ENCODE measurements at places on chromosomes 1 and 21.

DNA sequence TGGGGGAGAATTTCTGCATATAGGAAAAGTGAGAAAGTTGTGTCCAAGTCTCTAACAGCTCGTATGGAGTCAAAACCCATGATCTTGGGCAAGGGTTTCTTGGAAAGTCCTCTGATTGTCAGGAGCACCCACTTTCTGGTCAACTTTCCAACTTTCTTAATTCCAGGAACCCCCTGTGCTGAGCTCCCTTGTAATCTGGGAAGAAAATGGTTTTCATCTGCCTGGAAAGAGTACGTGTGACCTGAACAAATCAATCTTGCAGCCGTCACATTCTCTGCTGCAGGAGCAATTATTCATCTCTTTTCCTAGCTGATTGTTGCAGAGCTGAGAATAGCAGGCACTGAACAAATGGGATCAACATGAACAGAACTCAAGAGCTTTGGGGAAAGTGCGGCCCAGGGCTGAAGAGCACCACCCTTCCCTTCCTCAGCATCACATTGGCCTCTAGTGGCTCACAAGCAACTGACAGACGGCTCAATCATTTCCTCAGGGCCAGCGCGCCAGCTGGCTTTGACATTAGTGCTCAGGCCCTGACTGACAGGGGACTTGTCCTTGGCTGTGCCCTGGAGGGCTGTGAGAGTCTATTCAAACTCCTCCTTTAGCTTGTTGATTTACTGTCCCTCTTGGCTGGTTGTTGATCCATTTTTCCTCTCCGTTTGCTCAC is 295.2 kb downstream of the HLX start:
- DNase-seq, result no peak

DNA sequence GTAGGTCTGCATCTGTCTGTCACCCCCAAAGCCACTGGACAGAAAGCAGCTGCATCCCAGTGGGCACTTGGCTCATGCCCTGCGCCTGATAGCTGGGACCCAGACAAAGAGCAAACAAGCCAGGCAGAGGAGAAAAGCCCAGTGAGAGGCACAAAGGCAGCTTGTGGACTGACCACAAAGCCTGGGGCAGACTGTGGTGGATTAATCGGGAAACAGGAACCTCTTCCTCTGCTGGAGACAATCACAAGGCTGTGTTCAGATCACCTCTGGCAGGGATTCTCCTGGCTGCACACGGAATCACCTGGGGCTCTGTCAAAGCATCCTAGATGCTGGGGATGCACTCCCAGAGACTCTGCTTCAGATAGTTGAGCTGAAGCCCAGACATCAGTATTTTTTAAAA is 15.2 kb upstream of the GJB5 start:
- DNase-seq, result no peak

GRCh38 chr1:173418107-173418985 is 58.8 kb upstream of the PRDX6 start:
- no peak for DNase-seq

DNA sequence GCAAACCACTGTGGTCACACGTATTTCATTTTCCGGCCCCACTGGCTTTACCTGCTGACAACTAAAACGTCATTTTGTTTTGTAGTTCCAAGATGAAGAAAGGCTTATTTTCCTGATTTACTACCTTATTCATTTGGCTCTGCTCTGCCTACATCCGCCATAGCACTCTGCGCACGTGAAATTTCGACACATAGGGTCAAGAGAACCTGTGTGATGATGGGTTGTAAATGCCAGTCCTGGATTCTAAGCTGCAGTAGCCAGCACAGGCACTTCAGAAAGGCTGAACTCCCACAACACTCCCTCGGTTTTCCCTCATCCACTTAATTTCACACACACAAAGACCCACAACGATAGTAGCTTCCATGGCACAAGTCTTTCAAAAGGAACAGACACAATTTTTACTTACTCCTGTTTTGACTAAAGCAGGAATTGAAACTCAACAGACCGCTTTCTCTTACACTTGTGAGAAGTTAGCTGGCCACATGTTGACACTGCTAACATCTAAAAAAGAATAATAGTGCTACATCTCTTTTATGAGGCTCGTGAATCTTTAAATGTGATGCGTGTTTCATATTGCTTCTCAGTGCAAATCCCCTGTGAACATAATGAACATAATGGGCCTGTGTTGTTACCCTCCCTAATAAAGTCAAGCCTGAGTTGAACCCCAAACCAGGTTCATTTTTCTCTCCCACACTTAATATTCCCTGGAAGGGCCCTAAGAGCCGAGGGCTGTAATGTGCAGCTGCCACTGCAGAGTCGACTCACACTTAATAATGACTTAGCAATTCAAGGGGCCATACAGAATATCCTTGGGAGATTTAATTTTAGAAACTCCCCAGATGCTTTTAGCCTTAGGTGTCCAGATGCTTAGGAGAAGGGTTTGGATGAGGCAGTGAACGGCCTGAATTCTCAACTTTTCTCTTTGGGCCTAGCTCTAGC is 1.5 kb upstream of the RUNX1 start:
- DNase-seq, result no peak

DNA sequence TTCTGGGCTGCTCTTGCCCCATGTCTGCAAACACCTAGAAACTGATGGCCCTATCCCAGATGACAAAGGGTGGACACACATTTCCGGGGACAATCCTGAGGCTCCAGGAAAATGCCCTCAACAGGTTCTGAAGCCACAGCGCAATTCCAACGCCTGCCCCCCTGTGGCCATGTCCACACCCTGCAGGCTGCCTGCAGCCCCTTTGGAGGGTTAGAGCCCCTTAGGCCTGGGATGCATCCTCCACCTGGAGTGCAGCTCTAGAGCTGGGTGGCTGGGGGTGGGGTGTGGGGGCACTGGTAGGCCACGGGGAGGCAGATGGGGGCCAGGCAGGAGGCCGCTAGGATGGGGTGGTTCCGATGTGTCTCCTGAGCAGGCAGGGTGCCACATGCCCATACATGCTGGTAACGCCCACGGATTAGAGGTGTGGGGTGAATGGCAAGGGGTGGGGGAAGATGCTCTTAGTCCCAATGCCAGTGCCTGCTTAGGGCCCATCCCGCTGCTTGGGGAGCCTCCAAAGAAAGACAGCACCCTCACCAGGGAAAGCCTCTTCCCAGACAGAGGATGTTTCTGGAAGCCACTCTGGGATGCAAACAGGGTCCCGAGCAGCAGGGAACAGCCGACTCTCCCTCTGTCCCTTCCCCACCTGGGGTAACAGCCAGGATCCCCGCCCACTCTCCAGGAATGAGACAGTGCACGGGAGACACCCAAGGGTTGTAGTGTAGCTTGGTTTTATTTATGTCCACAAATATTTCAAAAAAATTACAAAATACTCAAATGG is 34.0 kb downstream of the SLC45A1 start:
- no peak for DNase-seq

DNA sequence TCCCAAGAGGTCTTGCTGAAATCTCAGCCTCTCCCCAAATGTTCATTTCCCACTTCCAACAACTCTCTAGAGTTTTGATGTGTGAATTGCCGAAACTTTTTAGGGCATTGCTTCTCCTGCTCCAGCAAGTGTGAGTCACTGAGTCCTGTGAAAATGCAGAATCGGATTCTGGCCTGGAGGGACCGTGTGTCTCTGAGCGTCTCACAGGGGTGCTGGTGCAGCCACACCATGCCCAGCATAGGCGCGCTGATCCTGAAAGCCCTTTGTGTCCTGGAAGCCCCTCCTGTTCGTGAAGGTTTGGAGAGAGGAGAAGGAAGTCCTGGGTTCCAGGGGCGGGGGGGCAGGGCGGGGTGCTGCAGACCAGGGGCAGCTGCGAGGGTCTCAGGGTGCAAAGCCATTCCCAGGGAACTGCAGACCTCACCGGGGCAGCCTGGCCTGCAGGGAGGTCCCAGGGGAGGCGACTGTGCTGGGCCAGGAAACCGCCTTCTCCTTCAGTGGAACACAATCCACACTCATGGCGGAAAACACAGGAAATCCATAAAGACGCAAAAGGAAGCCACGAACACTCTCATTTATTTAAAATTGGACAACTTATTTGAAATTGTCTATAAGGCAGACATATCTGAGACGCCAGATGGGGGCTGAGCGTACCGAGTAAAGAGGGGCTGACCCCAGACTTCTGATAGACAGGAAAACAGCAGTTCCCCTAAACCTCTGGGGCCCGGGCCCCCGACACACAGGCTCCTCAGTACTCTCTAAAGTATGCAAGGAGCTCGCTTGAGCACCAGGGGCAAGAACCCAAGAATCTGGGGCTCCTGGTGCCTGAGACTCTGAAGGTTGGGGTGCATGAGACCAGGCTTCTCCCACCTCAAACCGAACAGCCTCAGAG is 43.5 kb upstream of the ADARB1 start:
- DNase-seq, result no peak

DNA sequence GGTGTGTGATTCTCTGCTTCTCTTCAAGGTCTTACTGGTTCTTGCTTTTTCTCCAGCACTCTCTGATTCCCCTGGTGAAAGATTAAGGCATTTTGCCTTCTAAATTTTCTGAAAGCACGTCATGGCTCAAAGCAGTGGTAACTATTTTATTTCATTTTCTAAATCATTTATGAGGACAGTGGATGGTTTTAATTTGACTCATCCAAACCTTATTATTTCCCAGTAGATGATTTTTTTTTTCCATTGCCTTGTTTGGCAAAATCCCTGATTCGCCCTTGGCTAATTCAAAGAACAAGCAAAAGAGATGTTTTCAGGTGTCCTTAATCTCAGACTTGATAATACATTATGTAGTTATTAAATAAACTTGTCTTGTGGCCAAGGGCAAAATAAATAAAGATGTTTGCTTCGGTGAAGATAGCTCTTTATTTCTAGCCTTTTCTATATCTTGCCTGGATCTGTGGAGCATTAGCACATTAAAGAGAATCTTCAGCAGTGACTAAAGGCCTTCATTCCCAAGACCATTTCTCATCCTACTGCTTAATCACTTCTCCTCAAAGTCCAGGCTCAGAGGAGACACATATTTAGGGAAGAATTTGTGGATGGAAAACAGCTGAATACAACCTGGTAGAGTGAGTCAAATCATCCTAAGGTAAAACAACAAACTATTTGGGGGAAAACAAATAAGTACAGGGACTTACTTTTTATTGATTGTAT is 359.8 kb downstream of the DUSP10 start:
- DNase-seq, result no peak

DNA sequence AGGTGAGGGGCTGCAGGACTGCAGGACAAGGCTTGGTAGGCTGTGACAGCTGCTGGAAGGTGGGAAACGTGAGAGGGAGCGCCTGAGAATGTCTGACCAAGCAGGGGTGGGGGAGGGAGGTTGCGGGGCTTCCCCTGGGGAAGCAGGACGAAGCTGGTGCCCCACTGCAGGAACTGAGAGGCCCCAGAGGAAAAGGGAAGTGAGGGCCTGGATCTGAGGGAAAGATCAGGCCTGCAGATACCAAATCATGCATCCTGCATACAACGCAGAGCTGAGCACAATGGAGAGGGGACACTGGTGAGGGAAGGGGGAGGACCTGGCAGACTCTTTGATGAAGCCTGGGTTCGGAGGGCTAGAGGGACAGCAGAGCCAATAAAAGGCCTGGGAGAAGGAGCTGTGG is 65.7 kb upstream of the BACE2 start:
- no peak for DNase-seq

DNA sequence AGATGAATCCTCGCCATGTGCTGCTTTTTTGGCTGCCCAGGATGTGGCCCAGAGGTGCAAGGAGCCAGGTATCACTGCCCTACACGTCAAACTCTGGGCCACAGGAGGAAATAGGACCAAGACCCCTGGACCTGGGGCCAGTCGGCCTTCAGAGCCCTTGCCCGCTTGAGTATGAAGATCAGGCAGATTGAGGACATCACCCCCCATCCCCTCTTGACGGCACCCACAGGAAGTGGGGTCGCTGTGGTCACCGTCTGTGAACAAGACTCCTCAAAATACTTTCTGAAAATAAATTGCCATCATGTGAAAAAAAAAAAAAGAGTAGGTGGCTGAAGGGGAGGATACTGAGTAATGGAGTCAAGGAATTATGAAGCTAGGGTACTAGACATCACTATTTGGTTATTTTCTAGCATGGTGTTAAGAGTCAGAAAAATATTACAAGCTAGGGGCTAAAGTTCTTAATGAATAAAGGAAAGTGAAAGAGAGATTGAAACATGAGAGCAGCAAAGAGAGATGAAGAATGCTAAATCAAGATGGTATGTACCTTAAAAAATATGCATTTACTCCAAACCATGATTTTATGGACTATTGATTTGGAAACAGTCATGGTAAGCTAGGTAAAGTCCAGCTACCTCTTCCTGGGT is 84.9 kb downstream of the CLEC20A start:
- no peak for DNase-seq

- DNase-seq, result no peak
Measured at GRCh38 chr21:35096959-35097358, 47.9 kb upstream of the RUNX1 start.

DNA sequence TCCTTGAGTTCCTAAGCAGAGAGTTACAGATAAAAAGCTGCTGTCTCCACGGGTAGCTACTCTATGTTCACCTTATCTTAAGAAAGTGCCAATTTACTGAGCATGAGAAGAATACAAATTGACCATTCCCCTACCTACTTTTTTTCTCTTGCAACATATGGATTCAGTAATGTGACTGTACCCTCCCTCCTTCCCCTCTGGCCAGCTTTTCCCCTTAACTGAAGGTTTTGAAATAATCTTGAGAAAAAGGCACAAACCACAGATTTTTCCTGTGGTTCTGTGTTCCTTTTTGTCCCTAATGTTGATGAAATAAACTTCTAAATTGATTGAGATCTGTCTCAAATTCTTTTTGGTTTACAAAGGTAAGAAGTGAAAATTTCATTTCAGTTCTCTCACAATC is 2.6 kb upstream of the CD2 start:
- DNase-seq, result no peak

GRCh38 chr1:18641005-18641941 is 10.6 kb downstream of the PAX7 start:
- DNase-seq, result no peak

GRCh38 chr1:113279776-113280391 is 110.4 kb upstream of the MAGI3 start:
- no peak for DNase-seq

DNA sequence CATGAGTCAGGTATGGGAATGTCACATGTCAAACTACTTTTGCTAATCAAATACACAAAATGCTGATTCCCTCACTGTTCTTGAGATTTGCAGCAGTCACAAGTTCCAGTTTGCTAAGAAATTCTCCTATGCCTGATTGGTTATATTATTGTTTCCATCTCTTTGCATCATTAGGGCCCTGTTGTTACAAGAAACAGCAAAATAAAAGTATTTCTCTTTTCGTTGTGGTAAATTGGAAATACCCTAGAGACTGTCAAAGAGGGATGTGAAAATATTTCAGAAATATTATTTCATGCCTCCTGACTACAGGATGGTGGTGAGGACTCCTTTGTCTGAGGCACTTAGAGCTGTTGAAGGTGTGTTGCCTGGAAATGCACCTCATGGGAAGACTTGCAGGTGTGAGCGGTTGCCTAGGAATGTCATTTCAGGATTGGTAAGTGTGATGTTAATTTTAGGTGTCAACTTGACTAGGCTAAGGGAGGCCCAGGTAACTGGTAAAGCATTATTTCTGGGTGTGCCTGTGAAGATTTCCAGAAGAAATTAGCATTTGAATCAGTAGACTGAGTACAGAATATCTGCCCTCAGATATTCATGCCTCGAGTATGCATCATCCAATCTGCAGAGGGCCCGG is 117.4 kb downstream of the ROR1 start:
- no peak for DNase-seq

GRCh38 chr1:229339520-229339919 is 3.3 kb downstream of the CCSAP start:
- no peak for DNase-seq
